ENCODE measurements at places on chromosomes 3 and 15.

GRCh38 chr3:62201438-62202035 lies 171.8 kb downstream of the FEZF2 start:
- DNase-seq: no peak

DNA sequence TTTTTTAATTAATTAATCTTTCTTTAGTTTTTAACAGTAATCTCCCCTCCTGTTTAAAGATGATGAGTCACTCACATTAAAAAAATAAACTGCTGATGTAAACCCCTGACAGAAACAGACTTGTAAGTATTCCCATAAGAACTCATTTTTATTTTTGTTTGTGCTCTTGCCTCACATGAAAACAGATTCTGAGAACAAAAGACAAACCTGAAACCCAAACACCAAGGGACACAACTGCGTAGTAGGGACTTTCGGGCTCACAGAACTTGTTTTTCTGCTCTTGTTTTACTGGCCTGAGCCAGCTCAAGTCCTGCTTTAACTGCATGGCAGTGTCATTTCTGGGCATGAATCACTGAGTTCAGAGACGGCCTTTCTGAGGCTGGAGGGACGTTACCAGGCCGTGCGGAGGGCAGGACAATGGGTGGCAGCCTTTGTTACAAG lies 600.8 kb downstream of the FOXP1 start:
- peak; percentile 53 for DNase-seq

DNA sequence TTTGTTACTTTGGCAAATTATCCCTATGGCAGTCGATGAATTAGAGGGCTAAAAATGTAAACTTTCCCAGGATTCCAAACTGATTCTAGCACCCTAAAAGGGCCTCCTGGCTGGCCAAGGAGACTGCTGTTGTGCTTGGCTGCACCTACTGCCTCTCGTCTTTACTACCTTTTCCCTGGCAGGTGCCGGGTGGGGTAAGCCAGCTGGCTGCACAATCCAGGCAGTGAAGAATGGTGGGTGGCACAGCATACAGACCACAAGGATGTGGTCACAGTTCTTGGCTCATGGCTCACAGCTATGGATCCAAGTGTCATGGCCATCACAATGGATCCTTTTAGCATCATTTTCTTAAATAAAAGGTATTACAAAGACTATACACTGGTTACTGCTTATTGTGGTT lies 20.7 kb upstream of the SLC25A26 start:
- DNase-seq: no peak

DNA sequence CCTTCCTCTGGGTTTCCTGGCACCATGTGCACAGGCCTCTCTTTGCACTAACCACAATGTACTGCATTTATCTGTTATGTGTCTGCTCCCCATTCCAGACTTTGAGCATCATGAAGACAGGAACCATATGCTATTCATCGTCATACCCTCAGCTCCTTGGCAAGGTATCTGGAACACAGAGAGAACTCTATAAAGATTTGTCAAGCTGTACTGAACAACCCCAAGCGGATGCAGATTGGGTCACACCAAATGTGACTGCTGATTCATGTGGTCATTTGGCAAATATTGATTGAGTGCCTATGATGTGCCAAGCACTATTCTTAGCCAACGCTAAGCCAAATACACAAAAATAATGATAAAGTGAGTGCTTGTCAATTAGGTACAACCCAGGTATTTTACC lies 7.5 kb upstream of the MEGF11 start:
- no peak for DNase-seq

- no peak for DNase-seq
Measured at GRCh38 chr15:42921342-42921731, 759 bp upstream of the TTBK2 start.

- DNase-seq: no peak
Measured at GRCh38 chr3:84275532-84275931, 683.3 kb upstream of the CADM2 start.

DNA sequence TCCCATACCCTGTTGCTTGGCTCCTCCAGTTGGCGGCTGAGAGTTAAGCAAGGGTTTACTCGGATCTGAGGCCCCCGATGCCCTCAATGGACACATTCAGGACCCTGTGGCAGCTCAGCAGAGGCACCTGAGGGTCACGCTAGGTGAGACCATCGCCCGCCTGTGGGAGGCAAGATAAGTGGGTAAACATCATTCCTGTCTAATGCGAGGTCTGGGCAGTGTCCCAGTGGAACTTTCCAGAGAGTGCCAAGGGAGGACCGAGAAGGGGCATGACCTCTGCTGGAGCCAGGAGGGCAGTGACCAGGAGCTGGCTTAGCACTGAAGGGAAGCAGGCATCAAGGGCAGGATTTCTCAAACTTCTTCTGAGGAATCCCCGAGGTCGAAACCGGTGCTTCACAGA lies 65.4 kb upstream of the SEC61A1 start:
- no peak for DNase-seq

DNA sequence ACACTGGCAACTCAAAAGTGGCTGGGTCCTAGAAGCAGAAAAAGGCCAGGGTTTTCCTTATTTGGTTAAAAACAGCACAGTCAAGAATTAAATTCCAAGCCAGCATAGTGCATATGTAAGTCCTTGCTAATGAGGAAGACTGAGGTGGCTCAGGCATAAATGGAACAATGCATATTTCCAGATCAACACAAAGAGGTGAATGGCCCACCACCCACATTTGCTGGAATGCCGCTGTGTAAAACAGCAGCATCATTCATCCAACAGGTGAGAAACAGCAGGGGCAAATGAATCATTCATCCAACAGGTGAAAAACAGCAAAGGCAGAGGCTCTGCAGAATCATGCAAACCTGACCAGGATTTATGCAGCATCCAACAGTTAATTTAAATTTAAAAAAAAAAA lies 32.9 kb downstream of the GPR176 start:
- DNase-seq: no peak

DNA sequence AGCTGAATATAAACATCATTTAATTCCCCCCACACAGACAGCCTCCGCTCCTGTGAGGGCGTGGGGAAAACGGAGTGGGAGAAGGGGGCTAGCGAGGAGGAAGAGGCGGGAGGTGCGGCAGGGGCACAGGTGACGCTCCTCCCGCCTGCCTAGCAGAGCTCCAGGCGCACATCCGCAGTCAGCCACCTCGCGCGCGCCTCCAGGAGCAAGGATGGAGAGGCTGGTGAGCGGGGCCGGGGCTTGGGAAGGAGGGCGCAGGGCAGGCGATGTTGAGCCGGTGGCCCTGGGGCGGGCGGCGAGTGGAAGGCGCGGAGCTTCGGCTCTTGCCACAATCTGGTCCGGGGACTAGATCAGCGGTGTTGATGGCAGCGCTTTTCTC lies at the start of gene CD200:
CD200 (plus strand) TSS at position 155 of the 379 bp plus-strand sequence; CDS start at position 212, 57 bp downstream.
- DNase-seq: no peak

- DNase-seq: no peak
Measured at GRCh38 chr3:82000773-82001172, 239.3 kb upstream of the GBE1 start.

GRCh38 chr3:38579141-38579540 lies 70.3 kb downstream of the SCN5A start:
- DNase-seq: no peak

Data from GM04503 (cell line).